ENCODE measurements at places on chromosomes 7 and 10.

DNA sequence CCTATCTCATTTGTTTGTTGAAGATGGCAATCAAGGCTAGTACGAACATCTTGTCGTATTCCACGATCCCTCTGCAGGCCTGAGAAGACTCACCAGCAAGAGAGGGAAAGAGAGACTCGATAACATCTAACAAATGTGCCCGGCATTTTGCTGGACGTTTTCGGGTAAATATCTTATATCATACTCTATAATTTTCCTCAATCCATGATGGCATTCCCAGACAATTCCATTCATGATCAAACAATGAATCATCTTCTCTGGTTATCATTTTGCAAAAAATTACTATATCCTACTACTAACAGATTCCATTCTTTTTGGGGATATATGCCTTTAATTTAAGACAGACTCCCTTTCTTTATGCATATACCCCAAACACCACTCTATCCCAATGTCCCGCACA is 118.1 kb downstream of the TYW1B start:
- DNase-seq: no peak

DNA sequence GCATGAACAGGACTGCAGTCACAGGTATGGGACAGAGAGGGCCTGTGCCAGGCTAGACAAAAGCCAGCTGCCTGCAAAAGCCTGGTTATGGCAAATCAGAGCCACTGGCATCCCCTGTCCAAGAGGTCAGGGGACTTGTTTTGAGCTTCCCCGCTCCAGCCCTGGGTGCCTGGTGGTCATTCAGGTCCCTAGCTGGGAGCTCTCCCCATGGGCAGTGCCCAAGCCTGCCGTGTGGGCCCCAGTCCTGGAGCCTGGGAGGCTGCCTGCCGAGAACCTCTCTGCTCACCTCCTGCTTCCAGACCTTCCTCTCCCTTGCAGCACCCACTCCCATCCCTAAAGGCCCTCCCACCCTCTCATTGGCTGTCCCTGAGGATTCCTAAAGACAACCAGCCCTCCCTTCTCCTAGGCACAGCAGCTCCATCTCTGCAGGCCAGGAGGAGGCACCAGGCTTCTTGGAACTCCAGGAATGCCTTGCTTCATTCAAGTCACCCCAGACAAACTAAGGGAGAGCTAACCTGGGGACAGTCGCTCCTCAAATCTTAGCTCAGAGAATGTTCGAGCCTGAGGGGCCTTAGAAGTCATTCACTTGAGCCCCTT is 150.6 kb downstream of the C10orf105 start:
- DNase-seq: no peak

- DNase-seq: peak; percentile 48
Measured at GRCh38 chr7:128167042-128167701, 73.9 kb upstream of the LEP start.

GRCh38 chr10:123103944-123104343 is 31.8 kb upstream of the HMX3 start:
- no peak for DNase-seq

DNA sequence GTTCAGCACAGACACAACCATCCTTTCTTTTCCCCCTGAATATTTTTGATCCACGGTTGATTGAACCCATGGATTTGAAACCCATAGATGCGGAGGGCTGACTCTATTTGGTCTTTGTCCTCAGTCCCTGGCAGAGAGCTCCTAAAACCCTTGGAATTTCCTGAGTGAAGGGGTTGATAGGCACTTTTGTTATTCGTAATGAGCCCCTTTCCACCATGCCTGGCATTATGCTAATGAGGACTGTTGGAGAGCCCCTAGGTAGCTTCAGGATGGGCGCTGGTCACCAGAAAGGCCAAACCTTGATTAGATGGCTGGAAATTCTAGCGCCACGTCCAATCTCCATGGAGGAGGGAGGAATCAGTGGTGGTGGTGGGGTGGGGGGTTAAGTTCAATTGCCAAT is 205.8 kb upstream of the GRB10 start:
- DNase-seq: no peak

DNA sequence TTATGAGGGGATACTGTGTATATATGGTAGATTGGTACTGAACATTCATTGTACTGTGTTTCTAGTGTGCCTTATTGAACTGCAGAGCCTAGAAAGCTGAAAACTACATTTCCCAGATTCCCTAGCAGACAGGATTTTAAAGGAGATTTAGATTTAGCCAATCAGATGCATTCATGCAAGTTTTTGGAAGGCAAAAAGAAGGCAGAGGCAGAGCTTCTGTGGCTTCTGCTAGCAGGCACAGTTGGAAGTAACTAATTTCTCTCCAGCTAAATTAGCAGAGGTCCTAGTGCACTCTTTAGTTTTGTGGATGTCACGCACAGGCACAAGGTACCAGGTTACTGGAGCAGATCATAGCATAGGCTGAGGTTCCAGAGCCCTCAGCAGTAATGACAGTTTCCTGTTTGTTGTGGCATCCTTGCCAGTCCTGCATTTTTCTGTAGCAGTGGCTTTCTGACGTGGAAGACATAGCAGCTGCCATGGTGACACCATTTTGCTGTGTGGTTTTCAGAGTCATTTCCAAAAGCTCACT is 83.7 kb upstream of the CCDC71L start:
- DNase-seq: no peak

DNA sequence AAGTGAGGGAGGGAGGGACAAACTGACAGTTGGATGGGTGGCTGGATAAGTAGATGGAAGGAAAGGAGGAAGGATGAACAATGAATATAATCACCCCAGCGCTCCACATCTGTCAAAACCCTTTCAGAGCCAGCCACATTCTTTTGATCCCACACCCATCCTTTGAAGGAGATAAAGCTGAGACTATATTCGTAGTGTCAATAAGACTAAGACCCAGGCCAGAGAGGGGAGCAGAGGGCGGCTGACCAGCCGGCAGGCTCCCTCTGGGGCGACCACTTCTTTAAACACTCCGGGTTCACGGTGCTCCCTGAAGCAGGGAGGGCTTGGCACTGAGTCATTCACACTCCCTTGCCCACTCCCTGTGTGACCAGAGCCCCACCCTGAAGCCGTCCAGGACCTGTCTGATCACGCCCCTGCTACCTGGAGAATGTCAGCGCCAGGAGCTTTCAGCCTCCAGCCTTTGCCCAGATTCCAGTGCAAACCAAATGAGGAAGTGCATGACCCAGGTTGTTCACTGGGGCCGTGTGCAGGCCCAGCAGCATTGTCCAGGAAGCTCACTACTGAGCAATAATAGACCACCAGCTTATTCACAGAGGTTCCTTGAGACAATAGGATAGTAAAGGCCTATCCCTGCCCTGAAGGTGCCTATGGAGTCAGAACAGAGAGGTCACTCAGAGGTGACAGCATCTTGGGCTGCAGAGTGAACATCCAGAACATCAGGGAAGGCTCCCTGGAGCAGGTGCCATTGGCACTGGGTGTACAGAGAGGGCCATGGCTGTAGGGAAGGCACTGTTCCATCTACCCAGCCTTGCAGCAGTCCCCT is 34.4 kb downstream of the UNC5B start:
- no peak for DNase-seq

GRCh38 chr10:71435571-71436267 is 39.0 kb downstream of the CDH23 start:
- DNase-seq: no peak

All from left hindlimb (tissue), 1 donor.